Cardiac septum (tissue), 1 donor: ENCODE measurements at places on chromosomes 4 and X. TPM values are rescaled to one million over a fixed set of nuclear protein-coding genes. Genes with fewer than 3 reads are reported as not detected.

AFP gene
- not detected for total RNA-seq

GLRB gene
- total RNA-seq, result 23.1 TPM

DNA sequence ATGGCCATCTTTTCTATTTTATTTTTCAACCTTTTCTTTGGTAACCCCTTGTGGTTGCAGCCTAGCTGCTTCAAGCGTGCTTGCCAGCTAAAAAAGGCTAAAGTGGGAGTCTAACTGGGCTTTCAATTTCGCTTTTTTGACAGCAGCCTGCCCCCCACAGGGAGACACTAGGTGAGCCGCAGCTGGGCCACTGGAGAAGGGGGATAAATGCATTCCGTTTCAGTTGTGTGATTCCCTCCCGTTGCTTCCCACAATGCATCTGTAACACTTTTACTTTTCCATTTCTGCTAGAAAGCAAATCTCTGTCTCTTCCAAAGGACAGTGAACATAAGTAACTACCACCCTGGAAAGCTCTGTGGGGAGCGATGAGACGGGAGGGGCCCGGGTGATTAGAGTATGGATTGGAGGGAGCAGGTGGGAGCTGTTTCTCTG, 86.3 kb upstream of the RAPGEF2 start:
- DNase-seq, result no peak

GRCh38 chr4:89617317-89617716, 219.6 kb downstream of the SNCA start:
- DNase-seq, result no peak

TNIP3 gene
- not detected for total RNA-seq
